ENCODE measurements at places on chromosomes 7 and 10.

- no peak for DNase-seq
Measured at GRCh38 chr7:6167004-6167551, 105.3 kb downstream of the CYTH3 start.

DNA sequence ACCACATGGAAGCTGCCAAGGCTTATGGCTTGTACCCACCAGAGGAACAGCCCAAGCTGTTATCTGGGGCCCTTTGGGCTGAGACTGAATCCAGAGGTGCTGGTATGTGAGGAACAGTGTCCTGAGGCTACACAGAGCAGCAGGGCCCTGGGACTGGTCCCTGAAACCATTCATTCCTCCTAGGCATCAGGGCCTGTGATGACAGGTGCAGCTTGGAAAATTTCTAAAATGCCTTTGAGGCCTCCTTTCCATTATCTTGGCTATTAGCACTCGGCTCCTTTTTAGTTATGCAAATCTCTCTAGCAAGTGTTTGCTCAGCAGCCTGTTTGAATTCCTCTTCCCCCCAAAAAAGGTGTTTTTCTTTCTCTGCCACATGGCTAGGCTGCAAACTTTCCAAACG, 1151.7 kb upstream of the LRRN3 start:
- no peak for DNase-seq

DNA sequence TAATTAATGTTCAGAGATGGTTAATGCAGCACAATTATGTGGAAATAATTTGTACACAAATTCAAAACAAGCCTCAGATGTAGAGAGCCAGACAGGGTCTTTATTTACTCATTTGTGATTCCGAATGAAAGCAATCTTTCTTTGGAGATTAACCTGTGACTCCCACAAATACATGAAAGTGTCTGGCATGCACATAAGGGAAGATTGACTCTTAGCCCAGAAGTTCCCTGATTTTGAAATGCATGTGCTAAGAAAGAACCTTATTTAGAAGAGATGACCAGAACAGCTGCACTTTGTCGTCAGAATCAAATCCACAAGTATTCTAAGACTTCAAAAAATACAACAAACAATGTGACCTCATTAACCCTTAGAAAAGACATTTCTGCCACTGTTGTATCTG, 45.1 kb downstream of the RNLS start:
- no peak for DNase-seq

DNA sequence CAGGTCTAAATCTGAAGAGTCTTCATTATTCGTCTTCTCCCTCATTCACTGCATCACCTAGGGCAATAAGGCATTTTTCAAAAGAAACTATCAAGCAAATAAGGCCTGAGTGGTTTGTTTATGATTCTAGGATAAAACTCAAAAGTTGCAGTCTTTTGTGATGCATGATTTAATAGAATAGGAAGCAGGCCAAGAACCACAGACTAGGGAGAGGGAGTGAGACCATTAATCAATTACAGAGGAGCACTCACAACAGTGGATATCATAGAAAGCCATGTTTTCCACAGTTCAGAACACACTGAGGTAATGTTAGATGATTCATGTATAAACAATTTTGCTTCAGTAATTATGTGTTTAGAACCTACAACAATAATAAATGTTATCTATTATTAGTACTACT, 87.8 kb upstream of the LRRTM3 start:
- no peak for DNase-seq

- peak; percentile 64 for DNase-seq
Measured at GRCh38 chr7:151426441-151426903, 13.5 kb downstream of the CRYGN start.

DNA sequence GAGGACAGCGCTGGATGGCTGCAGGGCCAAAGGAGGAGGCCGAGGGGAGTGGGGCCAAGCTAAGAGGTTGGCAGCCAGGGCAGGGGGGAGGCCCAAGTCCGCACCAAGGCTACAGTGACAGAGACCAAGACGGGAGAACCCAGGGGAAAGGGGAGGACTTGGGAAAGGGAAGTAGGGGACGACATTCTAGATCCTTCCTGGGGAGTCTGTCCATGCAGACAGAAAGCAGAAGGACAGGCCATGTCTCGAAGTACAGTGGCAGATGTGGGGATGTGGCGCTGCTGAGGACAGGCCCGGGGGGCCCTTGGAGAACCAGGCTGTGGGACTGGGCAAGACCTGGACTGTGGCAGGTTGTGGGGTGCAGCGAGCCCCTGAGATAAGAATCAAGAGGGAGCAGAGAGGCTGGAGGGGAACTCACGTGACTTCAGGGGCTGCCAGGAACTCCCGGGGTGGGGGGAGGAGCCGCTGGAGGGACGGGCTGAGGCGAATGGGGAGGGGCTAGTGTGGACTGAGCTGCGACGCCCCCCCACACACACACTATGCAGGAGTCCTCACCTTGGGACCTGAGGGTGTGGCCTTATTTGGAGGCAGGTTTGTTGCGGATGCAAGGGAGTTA, 68.5 kb upstream of the TNRC18 start:
- DNase-seq, result no peak

- no peak for DNase-seq
Measured at GRCh38 chr7:154598396-154598795, 404.5 kb downstream of the PAXIP1 start.

DNA sequence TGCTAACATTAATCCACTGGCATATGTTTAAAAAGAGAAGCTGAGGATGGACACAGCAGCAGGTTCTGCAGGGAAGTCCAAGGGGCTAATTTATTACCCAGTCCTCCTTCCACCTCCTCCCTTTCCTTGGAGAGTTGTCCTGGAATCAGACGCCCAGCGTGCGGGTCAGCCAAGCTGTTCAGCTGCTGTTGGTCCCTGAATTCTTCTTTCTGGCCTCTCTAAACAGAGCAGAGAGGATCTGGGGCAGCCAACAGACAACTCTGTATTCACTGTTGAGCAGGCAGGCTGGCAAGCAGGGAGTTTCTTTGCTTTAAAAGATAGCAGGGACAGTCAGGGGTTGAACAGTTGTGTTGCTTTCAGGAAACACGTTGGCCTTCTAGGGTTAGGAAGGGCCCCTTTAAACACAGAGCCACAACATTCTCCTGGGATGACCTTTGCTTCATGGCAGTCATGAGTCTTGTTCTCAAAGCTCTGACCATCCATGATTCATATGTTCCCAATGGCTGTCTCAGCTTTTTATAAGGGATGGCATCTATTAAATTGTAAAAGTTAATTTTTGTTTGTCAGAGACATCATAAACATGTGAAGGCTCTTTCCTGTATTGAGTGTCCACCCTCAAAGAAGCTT, 217.0 kb downstream of the CREB5 start:
- DNase-seq, result no peak
